Activated CD8-positive, alpha-beta T cell treated with anti-CD3 and anti-CD28 coated beads, Interleukin-2, amount 10 ng/mL, durations not matched to agents 7 days and 5 days (primary cell): ENCODE measurements at places on chromosomes 5 and 9.

GRCh38 chr5:134113902-134114875 lies at the start of gene TCF7:
Gene TCF7 (plus strand): TSS chr5:134114681. CDS start chr5:134114907, 226 bp downstream.
- H3K27ac ChIP-seq = peak within 1 kb of the TSS; percentile 68
- H3K27me3 ChIP-seq = peaks cover 10% of the 10 kb centered on the region
- peaks cover 76% of the 10 kb centered on the region for H3K4me1 ChIP-seq
- H3K36me3 ChIP-seq = peaks cover 33% of the 10 kb centered on the region
- H3K4me3 ChIP-seq = peak within 1 kb of the TSS; percentile 75

DNA sequence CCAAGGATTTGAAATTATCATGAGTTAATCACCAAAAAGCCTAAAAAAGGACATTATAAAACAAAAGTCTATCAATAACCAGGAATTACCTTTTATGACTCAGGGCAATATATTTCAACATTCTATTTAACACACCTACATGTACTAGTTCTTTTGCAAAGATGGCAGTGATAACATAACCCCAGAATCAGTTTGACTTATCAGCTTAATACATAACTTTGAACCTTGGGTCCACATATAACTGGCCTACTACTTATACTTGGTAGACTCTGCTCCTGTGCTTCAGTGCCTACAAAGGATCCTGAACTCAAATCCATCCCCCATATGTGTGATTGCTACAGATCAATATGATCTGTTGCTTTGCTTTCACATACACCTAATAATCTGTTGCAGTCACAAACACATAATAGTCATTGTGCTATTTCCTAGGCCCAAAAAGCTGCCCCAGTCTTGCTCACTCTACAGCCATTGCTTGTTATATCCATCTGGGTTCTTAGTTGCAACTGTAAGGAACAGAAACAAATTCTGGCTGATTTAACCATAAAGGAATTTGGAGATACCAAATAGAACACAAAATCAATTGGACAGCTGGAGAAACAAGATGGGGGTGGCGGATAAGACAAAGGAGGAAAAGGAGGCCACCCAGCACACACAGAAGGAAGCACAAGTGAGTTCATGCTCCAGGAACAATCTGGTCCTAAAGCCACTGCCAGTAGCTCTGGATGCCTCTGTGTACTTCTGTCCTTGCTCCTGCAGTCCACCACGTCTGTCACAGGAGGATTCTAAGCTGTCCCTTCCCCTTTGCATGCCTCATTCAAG lies 25.5 kb downstream of the DEPDC1B start:
- H3K4me1 ChIP-seq = peaks cover 3% of the 10 kb centered on the region
- DNase-seq = no peak
- H3K27ac ChIP-seq = no peak overlapping the region

DNA sequence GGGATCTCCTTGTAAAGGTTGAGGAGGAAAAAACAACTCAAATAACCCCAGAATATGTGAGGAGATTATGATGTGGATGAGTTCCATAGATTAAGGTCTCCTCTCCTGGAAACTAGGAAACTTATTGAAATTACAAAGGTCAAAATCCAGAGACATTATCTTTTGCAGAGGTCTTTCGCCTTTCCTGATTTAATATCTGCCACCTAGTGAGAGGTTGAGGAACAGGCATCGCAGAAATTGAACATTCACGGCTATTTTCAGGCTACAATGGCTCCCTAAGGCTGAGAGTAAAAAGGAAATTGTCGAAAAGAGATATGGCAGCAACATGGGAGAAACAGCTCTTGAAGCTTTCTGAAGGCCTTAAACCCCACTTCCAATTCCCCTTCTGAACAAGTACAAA lies 127.5 kb upstream of the PLCXD3 start:
- DNase-seq = no peak
- no peaks in the 10 kb centered on the region for H3K36me3 ChIP-seq
- no peaks in the 10 kb centered on the region for H3K27me3 ChIP-seq
- no peaks in the 10 kb centered on the region for H3K4me1 ChIP-seq
- H3K4me3 ChIP-seq = no peak overlapping the region

- H3K27me3 ChIP-seq = no peaks in the 10 kb centered on the region
- no peak for DNase-seq
- H3K4me1 ChIP-seq = no peaks in the 10 kb centered on the region
- no peak overlapping the region for H3K4me3 ChIP-seq
Measured at GRCh38 chr9:85156652-85157051, 487.1 kb downstream of the NTRK2 start.

GRCh38 chr5:28862860-28863196 lies 1824.4 kb upstream of the CDH9 start:
- H3K27me3 ChIP-seq = no peaks in the 10 kb centered on the region
- H3K4me1 ChIP-seq = no peaks in the 10 kb centered on the region
- no peak for DNase-seq
- H3K27ac ChIP-seq = no peak overlapping the region
- H3K4me3 ChIP-seq = no peak overlapping the region
- no peaks in the 10 kb centered on the region for H3K36me3 ChIP-seq

DNA sequence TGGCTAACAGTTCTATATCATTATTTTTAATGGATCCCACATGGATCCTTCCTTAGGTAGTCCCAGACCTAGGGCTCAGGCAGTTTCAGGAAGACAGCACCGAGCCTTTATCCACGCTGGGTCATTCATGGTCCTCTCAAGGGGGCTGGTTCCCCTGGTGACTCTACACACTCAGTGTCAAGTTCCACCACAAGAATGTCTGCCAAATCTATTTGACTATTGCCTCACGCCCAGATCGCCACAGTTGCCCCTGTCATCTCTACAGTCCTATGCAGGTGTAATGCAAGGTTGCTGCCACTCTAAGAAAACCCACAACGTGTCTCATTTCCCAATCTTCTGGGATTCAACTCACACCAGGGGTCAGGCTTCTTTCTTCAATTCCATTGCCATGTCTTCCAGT lies 8.0 kb upstream of the ZNF366 start:
- H3K4me1 ChIP-seq = no peaks in the 10 kb centered on the region
- no peaks in the 10 kb centered on the region for H3K36me3 ChIP-seq
- no peak for DNase-seq
